ENCODE measurements at places on chromosomes 7 and 10.

- peak; percentile 35 for DNase-seq
Observed at GRCh38 chr7:78039790-78040776, 241.5 kb downstream of the PHTF2 start.

- DNase-seq = no peak
Observed at GRCh38 chr7:1981201-1981877, 251.4 kb downstream of the MAD1L1 start.

GRCh38 chr10:110141185-110141584, 66.2 kb upstream of the MXI1 start:
- no peak for DNase-seq

- DNase-seq = no peak
Observed at GRCh38 chr10:112678581-112678980, 231.6 kb downstream of the VTI1A start.

DNA sequence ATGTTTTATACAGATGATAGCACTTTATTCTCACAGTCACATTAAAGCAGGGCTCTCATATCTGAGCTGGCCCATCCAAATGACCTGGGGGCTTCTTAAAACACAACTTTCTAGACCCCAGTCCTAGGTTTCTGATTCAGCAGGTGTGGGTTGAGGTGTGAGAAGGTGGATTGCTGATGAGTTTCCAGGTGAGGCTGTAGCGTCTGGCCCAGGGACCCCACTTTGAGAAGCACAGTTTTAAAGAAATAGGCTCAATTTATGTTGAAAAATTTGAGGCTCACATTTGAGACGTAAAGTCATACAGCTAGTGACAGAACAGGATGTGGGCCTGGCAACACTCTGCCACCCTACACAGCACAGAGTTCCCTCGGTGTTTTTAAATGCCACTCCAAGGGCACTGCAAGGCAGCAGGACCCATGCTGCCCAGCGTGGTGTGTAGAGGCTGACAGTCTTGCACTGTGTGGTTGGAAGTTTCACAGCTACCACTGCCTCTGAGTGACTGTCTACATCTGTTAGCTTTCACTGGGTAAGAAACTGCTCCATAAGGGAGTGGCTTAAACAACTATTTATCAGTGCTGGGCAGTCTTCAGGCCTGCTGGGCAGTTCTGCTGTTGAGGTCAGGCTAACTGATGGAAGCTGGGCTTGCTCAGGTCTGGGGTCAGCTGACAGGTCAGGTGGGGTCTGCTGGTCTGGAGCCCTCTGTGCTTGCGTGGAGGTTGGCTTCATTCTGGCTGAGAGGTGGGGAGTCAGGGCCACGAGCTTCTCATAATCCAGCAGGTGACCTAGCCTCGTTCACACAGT, 319.7 kb downstream of the CXCL12 start:
- DNase-seq = no peak

DNA sequence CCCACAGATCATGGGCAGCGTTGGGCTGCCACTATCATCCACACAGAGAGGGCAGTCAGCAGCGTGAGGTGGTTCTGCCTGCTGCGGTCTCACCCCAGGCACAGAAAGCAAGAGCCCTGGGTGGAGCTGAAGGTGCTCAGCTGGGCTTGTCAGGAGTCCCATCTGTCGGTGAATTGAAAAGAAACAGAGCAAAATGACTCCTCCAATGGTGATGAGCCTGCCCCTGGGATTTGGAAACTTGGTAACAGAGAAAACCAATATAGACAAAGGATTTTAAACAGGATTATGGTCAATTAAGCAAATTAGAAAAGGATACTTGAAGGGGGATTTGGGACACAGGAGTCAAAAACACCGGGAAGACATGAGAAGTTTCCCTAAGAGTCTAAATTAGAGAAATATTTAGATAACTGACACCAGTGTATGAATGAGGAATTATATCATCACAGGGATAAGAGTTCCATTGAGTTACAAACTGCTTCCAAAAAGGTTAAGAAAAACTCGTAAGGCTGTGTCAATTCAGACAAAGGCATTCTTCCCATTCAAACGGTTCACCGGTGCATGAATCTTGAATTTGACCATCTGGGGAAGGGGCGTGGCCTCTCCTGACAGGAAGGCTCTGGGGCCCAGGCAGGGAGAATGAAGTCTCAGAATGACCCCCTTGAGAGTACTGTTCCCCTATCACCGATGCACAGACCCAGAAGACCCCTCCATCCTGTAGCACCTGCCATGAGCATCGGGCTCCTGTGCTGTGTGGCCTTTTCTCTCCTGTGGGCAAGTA, 70.0 kb upstream of the PRSS58 start:
- DNase-seq = no peak

DNA sequence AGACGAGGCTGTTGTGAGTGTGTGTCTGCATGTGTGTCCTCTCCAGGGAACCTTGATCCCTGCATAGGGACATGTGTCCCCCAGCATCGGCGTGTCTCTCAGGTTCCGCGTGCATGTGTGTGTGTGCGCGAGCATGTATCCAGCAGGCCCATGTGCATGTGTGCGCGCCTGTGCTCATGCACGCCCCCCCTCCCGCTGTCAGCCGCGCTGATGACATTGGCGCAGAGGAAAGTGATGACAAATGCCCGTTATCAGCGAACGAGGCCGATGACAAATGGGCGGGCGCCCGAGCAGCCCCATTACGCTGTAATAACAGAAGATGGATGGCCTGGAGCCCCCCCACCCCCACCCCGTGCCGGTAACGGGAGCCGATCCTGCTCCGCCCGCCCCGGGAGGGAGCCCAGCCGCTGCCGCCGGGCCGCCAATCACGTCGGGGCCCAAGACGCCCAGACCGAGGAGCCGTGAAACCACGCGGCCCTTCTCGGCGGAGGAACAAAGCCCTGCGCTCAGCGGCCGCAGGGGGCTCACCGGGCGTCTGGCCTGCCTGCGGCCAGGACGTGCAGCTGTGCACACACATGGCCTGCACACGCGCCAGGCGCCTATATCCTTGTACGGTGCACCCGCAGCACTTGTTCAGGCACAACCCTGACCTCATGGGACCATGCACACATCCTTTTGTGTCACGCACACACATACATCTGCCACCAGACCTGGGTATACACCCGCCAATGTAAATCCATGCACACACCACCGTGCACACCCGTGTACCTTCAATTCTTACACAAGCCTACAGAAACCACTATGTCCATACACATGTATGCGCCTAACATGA, 21.5 kb downstream of the POLL start:
- DNase-seq = no peak

DNA sequence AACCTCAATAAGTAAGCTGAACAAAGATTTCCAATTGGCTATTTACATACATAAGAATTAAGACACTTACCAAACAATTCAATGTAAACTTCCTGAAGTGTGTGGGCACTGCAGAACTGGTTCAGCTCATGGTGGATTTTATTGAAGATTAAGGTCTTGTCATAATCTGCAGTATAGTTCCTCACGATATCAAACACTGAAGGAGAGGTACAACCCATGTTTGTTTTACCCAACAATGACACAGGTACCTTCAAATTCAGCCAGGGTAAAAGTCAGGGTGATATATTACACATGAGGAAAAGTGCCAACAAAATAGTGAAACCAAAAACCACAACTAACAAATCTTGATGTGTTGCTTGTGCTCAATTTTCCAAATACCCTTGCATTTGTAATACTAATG, 10.0 kb downstream of the ERLIN1 start:
- DNase-seq = no peak

DNA sequence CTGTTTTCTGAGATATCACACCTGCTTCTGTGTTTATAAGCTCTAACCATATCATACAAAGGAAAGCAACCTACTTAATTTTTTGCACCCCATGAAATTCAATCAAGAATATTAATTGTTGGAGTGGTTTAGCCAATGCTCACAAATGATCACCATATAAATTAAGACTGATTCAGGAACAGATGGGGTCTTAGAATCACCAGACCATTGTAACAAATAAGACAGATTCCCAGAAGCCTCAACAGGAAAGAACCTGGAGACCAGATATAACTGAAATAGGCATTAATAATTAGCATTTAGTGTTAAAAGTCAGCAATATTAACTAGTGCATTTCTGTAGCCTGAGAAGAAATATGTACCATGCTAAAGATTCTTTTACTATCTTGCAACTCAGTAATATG, 73.6 kb downstream of the SLC13A1 start:
- no peak for DNase-seq

- no peak for DNase-seq
Observed at GRCh38 chr10:52597189-52597863, 175.3 kb downstream of the MBL2 start.

GRCh38 chr10:18333621-18334020, 193.4 kb downstream of the CACNB2 start:
- no peak for DNase-seq

DNA sequence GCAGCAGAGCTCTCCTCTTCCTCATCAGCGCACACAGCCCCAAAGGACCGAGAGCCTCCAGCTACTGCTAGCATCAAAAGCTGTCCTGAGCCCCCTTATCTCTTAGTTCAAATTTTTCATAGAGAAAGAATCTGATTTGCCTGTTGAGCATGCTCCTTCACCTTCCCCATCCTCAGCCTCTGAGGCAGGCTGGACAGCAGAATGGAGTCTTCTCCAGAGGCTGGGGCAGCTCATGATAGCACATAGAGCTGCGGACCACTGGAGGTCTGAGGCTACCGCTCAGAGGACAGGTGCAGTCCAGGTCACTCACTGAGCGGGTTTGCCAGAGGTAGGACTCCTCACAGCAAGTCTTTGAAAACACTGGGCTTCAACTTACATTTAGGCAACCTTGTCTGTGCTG, 72.8 kb upstream of the GRB10 start:
- no peak for DNase-seq

DNA sequence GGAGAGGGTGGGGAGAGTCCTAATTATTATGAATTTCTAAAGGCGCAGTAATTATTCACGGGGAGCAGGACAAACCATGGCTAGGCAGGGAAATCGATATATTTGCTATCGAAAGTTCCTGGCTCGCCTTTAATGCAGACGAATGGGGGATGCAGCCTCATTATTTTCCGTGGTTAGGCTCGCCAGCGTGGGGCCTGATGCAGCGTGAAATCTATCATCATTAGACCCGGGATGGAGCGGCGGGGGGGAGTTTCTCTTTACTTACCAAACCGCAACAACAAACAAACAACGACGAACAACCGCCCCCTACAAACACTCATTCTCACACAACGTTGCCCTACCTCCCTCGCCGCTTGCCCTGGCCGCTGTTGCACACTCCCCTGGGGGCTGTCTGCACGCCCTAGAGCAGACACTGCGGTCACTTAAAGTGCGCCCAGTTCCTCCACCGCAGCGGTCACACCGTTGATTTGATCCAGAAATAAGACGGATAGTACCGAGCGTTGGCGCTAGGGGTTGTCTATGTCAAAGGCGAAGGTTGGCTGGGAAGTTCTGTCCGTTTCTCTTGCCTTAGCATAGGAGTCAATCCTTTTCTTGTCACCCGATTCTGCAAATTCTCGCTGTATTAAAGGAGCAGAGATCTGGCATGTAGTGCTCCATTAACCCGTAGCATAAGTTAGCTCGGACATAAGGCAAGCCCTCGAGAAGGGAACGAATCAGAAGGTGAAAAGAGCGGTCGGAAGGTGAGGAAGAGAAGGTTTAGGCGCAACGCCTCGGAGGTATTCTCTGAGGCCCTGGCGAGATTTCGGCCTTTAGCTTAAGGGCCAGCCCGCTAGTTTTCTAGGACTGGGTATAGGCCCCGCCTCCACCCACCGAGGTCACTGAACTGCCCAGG, 10.4 kb downstream of the NXPH1 start:
- DNase-seq = no peak

GRCh38 chr10:117075064-117075463, 63.0 kb downstream of the VAX1 start:
- no peak for DNase-seq

DNA sequence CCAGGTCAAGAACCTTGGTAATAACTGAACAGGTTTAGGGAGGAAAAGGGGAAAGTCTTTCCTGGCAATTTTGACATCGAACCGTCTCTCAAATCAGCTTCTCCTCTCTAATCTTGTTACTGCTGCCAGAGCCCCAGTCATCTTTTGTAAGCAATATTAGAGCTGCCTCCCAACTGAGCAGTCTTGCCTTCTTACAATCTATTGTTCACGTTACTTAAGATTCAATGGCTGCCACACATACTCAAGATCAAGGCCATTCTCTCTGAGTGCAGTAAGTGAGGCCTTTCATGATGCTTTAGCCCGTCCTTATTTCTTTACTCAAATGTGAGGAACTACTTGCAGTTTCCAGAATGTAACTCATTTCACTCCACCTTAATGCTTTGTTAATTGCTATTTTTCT, 12.4 kb downstream of the NET1 start:
- no peak for DNase-seq

GRCh38 chr7:92478095-92478494, 349 bp upstream of the ERVW-1 start:
- DNase-seq = no peak

GRCh38 chr10:11505639-11506038, 105.8 kb downstream of the USP6NL start:
- DNase-seq = no peak

GRCh38 chr7:16357921-16358320, 63.4 kb downstream of the CRPPA start:
- DNase-seq = no peak

GRCh38 chr7:79598351-79598750, 144.9 kb upstream of the MAGI2 start:
- DNase-seq = no peak

- no peak for DNase-seq
Observed at GRCh38 chr10:74530981-74531380, 295.4 kb upstream of the KAT6B start.

GRCh38 chr7:116258734-116259133, 48.4 kb downstream of the TES start:
- no peak for DNase-seq

DNA sequence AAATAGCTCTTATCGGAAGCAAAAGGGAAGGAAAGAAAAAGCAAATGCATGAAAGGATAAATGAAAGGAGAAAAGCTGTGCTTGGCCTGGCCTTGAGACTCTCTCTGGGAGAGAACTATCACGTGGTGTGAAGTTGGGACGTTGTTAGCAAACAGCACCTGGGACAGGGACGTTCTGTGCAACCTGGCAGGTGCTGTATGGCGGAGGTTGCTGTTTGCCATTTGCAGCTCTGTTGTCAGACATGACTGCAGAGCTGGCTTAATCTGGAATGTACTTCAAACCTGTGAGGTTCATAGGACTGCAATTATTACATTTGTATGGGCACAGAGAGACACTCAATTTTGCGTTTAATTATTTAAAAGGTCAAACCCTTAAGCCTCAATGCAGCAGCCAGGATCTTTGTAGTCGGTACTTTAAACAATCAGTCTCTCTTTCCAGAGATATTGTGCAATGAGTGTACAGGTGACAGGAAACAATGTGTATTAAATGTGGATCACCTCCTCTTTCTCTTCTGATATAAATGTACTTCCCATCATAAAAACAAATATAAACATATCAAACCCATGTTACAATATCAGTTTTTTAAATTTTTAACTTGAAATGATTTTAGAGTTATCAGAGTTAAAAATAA, 800.5 kb upstream of the KCND2 start:
- DNase-seq = no peak

- DNase-seq = no peak
Observed at GRCh38 chr10:132113766-132114365, 48.1 kb downstream of the JAKMIP3 start.

DNA sequence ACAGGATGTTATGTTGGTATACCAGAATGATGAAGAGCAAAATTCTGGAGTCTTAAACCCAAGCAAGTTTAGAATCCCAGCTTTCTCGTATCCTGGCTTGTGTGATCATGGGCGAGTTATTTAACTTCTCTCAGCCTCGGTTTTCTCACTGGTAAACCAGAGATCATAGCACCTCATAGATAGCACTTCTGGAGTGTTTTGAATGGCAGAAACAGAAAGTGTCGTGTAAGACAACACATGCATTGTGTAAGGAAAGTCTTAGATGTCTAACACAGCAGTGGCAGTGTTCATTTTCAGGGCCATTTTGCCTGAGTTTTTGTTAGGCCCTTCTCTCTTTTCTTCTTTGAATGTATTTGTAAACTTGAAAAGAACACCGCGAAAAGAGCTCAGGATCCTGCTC, 465.1 kb downstream of the AUTS2 start:
- no peak for DNase-seq

Data from activated T-helper 1 cell treated with Interleukin-2 at 50 U/mL for 16 hours (primary cell).